ENCODE measurements at places on chromosomes 2 and 18. TPM values are rescaled to one million over a fixed set of nuclear protein-coding genes. Genes with fewer than 3 reads are reported as not detected.

DNA sequence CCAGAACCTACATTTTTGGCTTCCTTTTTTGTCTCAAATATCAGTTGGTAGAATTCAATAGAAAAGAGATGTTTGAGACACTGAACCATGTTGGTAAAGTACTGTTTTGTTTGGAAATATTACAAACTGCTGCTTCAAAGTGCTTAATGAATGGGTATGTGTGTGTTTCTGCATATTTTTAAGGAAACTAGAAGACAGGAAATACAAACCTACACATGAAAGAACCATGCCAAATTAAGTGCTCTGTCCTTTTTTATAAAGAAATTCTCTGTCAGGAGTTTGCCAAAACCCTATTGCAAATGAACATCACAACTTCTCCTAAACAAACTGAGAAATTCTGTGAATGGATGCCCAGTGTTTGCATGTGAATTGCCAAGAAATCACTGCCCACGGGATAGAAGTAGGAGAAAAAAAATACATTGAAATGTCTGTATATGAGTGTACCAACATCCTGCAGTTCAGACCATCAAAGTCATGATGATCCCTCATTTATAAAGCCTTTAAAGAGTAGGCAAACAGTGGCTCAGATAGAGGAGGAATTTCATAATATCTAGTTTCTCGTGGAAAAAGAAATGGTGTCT is 69.6 kb upstream of the RND3 start:
- no peaks in the 10 kb centered on the region for H3K27me3 ChIP-seq
- no peak overlapping the region for H3K27ac ChIP-seq
- no peak overlapping the region for H3K4me3 ChIP-seq
- H3K4me1 ChIP-seq, result no peaks in the 10 kb centered on the region
- DNase-seq, result no peak

DNA sequence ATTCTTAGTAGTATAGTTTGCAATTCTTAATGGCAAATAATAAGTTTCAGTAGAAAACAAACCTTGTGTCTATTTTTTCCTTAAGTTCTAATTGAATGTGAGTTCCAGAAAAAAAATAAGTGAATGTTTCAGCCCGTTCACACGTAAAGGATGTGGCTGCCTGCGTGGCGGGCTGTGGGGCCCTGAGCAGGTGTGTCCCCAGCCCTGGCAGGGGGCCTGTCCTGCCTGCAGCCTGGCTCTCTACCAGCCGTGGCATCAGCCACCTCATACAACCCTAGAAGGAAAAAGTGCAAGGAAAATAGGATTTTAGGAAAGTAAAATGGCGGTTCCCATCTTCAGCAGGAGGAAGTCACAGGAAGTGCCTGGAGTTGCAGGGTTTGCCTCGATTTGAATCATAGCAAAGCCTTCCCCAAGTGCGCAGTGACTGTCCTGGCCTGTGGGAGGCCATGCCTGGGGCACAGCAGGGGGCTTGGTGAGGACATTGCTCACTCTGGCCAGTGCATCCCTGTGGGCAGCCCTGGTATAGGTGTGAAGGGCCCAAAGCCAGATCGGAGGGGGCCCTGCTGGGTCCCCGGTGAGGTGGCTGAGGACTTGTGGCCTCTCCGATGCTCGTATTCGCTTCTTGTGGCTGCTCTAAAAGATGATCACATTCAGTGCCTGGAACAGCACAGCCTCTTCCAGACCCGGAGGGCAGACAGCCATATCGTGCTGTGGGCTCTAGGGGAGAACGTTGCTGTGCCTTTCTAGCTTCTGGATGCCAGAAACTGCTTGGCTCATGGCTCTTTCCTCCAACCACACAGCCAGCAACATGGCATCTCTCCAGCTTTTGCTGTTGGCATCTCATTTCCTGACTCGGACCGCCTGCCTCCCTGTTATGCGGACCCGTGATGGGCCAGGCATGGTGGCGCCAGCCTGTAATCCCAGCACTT is 12.6 kb downstream of the DTYMK start:
- H3K27me3 ChIP-seq, result no peaks in the 10 kb centered on the region
- no peak overlapping the region for H3K27ac ChIP-seq
- no peak overlapping the region for H3K4me3 ChIP-seq
- no peaks in the 10 kb centered on the region for H3K4me1 ChIP-seq
- DNase-seq, result no peak

GRCh38 chr2:195318440-195319111 is 338.4 kb upstream of the SLC39A10 start:
- no peak for DNase-seq
- no peak overlapping the region for H3K27ac ChIP-seq
- H3K4me1 ChIP-seq, result no peaks in the 10 kb centered on the region
- no peaks in the 10 kb centered on the region for H3K27me3 ChIP-seq

- H3K27me3 ChIP-seq, result no peaks in the 10 kb centered on the region
- no peak for DNase-seq
- no peaks in the 10 kb centered on the region for H3K36me3 ChIP-seq
- peaks cover 51% of the 10 kb centered on the region for H3K4me1 ChIP-seq
- H3K27ac ChIP-seq, result peak overlapping the region; percentile 49
Observed at GRCh38 chr2:27955384-27956161, 65.0 kb downstream of the BABAM2 start.

DNA sequence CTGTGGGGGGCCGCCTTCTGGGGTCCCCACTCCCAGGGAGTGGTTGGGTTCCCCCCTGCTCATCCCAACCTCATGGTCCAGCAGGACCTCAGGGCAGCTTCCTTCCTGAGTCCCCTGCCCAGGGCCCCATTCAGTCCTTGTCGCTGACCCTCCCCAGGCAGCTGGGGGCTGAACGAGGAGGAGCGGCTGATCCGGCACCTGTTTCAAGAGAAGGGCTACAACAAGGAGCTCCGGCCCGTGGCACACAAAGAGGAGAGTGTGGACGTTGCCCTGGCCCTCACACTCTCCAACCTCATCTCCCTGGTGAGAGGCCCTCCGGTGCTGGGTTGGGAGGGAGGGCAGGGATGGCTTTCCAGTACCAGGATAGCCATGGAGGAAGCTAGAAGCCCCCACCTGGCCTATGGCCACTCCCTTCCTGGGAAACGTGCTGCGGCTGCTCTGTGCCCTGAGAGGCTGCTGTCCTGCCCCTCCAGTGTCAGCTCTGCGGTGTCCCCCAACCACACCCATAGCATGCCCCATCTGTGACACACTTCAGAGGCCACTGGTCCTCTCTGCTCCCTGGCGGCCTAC is 497 bp downstream of the CHRND start:
- peaks cover 17% of the 10 kb centered on the region for H3K4me1 ChIP-seq
- DNase-seq, result no peak
- peaks cover 25% of the 10 kb centered on the region for H3K27me3 ChIP-seq
- no peaks in the 10 kb centered on the region for H3K36me3 ChIP-seq
- H3K27ac ChIP-seq, result no peak overlapping the region
- H3K4me3 ChIP-seq, result no peak overlapping the region

DNA sequence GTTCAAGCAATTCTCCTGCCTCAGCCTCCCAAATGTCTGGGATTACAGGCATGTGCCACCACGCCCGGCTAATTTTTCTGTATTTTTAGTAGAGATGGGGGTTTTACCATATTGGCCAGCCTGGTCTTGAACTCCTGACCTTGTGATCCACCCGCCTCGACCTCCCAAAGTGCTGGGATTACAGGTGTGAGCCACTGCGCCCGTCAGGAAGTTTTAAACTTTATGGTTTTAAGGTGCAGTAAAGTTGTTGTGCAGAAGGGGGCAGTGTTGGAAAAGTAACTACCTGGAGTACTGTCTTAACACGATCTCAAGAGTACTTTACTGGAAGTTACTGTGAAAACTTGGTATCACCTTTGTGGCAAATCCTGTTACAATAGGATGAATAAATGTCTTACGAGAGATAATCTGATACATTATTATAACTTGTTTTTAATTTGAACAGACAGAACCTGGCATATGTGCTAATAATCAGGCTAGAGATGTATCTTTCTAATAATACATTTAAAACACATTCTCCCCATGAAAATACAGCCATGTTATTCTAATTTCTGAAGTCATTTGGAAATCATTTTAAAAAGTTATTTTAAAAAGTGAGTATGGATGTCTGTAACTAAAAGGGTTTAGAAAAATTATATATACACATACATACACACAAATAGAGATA is 10.8 kb downstream of the SPDYA start:
- DNase-seq, result no peak
- H3K27me3 ChIP-seq, result no peaks in the 10 kb centered on the region
- H3K4me3 ChIP-seq, result no peak overlapping the region
- H3K27ac ChIP-seq, result no peak overlapping the region
- no peaks in the 10 kb centered on the region for H3K4me1 ChIP-seq

DNA sequence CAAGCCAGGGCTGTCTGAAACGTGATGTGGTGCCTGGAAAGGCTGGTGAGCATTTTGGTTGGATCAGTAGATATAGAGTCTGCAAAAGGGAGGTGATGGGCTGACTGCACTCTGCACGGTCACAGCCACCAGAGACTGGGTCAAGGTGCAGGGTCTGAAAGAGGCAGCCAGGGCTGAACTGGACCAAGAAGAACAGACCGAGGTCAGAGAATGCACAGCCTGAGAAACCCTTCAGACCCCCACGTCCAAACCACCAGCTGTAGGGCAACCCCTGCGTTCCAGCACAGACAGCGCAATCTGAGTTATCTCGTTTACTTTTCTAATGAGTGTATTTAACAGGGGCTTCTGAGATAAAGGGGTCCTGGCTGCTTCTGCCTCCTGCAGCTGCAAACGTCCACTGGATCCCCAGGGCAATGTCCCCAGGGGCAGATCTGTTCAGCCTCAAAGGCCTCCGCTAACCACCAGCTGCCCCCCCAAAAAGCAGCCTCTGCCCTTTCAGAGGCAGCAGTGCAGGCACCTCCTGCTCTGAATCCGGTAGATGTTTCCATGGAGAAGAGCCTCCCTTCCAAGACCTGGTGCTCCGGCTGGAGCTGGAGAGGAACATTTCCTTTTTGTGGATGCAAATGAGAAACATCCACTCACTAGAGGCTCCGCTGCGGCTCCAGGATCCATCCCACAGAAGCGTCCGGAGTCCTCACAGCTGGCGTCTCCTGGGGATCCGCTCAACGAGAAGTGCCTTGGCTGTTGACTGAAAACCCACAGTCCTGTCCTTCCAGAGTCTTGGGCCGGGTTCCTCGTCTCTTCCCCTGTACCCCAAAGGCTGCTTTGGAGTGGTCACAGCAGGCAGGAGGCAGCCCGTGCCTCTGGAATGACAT is 970 bp upstream of the KCNG2 start:
- peaks cover 3% of the 10 kb centered on the region for H3K27me3 ChIP-seq
- H3K4me3 ChIP-seq, result no peak overlapping the region
- no peak overlapping the region for H3K27ac ChIP-seq
- H3K4me1 ChIP-seq, result peaks cover 32% of the 10 kb centered on the region
- no peak for DNase-seq
- no peaks in the 10 kb centered on the region for H3K36me3 ChIP-seq

DNA sequence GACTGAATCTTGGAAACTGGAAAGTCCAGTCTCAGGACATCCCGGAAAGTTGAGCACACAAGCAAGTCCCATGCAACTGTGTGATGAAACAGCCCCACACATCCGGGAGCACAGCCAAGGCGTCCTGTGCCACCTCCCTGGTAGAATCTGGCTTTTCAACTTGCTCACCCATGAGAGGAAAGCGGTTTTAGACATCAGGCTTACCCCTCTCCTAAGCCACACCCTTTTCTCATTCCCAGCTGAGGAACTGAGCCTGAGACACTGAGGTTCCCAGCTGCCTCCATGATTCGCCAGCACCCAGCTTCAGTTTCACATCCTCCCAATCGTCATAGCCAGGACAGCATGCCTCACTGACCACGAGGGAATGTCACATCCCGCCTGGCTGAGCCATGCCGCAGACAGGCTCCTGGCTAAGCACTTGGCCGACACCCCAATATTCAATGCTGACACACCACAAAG is 60.3 kb downstream of the STEAP3 start:
- no peak for DNase-seq
- H3K4me3 ChIP-seq, result no peak overlapping the region
- H3K4me1 ChIP-seq, result peaks cover 16% of the 10 kb centered on the region
- H3K36me3 ChIP-seq, result peaks cover 5% of the 10 kb centered on the region
- peak overlapping the region; percentile 54 for H3K27ac ChIP-seq

- H3K4me1 ChIP-seq, result peaks cover 10% of the 10 kb centered on the region
- no peak for DNase-seq
- no peak overlapping the region for H3K4me3 ChIP-seq
Observed at GRCh38 chr2:207901829-207902228, 123.5 kb downstream of the PLEKHM3 start.

DNA sequence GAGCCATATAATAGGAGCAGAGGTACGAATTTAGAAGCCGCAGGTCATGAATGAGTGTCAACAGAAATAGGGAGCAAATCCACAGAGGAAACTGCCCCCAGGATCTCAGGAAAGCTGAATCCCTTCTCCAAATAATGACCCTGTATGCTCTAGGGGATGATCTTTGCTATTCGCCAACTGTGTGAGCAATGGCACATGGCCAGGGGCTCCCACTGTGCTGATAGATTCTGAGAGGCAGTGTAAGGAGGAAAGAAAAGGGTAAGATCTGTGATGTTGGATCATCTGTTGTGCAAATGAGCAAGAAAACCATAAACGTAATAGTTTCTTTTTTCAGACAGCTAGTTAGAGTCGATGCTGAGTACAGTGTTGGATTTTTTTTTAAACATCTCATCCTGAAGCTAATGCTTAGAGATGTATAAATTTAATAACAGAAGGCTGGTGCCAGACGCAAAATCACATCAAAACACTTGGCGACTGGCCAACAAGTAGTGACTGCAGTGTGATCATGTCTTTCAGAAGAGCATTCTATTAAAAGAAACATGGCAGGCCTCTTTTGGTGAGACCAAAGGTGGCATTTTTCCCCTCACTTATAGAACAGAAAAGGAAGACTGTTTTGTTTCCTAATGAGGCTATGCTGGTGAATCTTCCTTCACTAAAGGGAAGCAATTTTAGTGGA is 77.4 kb downstream of the ABCA12 start:
- H3K4me3 ChIP-seq, result no peak overlapping the region
- DNase-seq, result no peak
- H3K36me3 ChIP-seq, result no peaks in the 10 kb centered on the region
- H3K27me3 ChIP-seq, result no peaks in the 10 kb centered on the region
- no peak overlapping the region for H3K27ac ChIP-seq

DNA sequence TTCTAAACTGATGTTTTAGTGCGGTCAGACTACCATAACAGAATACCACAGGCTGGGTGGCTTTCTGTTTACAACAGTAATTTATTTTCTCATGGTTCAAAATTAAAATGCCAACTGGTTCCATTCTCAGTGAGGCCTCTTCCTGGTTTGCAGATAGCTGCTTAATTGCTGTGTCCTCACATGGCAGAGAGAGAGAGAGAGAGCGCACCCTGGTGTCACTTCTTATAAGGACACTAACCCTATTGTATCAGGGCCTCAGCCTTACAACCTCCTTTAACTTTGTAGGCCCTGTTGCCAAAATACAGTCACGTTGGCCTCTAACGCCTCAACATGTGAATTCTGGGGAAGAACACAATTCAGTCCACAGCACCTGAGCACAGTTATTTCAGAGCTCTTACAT is 37.5 kb upstream of the ZNF385B start:
- no peaks in the 10 kb centered on the region for H3K36me3 ChIP-seq
- no peaks in the 10 kb centered on the region for H3K4me1 ChIP-seq
- no peak overlapping the region for H3K4me3 ChIP-seq
- no peaks in the 10 kb centered on the region for H3K27me3 ChIP-seq
- H3K27ac ChIP-seq, result no peak overlapping the region

- H3K36me3 ChIP-seq, result no peaks in the 10 kb centered on the region
- DNase-seq, result no peak
- H3K4me3 ChIP-seq, result no peak overlapping the region
- peaks cover 15% of the 10 kb centered on the region for H3K4me1 ChIP-seq
Observed at GRCh38 chr2:127101756-127102477, 5.0 kb downstream of the BIN1 start.

The SLC25A52 gene
- not detected for total RNA-seq

The AKAIN1 gene
- total RNA-seq, result not detected

The ERFE gene
- 1.1 TPM for total RNA-seq

The CHST9 gene
- 3.2 TPM for total RNA-seq

All from upper lobe of left lung (tissue), 6 donors.